Kidney (tissue), 22 donors: ENCODE measurements at places on chromosomes 5 and 9. TPM values are rescaled to one million over a fixed set of nuclear protein-coding genes. Genes with fewer than 3 reads are reported as not detected.

DNA sequence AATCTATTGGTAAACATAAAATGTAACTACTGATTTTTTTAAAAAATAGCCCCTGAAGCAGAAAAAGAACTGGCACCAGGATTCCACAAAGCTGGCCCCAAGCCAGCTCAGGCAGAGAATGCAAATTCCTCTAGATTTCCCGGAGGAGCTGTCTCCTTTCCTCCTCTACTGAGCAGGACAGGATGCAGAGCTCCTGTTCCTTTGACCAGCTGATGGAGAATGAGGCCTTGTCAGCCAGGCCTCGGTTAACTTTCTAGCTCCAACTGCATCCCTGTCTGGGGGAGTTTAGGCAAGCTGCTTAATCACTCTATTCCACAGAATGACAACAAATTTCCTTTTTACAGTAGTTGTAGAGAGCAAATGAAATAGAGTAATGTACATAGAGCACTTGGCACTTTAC lies 155.5 kb downstream of the GNAQ start:
- no peak overlapping the region for H3K4me3 ChIP-seq
- H3K36me3 ChIP-seq: no peaks in the 10 kb centered on the region
- no peak overlapping the region for H3K27ac ChIP-seq
- H3K4me1 ChIP-seq: peaks cover 4% of the 10 kb centered on the region
- DNase-seq: peak; percentile 68

DNA sequence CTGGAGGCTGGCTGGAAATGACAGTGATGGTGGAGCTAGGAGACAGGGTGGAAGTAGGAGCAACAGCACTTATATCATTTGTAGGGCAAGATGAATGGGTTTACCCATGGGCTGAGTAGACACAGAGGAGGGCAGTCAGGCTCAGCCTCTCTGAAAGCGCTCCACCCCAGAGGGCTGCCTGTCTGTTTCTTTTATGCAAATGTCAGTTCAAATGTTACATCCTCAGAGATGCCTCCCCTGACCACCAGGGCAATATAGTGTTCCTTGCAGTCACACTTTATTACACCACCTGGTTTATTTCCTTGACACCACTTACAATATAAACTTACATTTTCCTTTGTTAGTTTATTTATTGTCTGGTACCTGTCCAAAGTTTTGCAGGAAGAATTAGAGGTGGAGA lies 159.5 kb upstream of the IL12B start:
- H3K27me3 ChIP-seq: no peaks in the 10 kb centered on the region
- H3K4me1 ChIP-seq: no peaks in the 10 kb centered on the region
- H3K27ac ChIP-seq: no peak overlapping the region
- no peak for DNase-seq
- no peak overlapping the region for H3K4me3 ChIP-seq

GRCh38 chr5:149725296-149725695 lies 4.8 kb upstream of the PPARGC1B start:
- DNase-seq: no peak
- H3K4me3 ChIP-seq: no peak overlapping the region
- H3K36me3 ChIP-seq: no peaks in the 10 kb centered on the region
- H3K27me3 ChIP-seq: no peaks in the 10 kb centered on the region

DNA sequence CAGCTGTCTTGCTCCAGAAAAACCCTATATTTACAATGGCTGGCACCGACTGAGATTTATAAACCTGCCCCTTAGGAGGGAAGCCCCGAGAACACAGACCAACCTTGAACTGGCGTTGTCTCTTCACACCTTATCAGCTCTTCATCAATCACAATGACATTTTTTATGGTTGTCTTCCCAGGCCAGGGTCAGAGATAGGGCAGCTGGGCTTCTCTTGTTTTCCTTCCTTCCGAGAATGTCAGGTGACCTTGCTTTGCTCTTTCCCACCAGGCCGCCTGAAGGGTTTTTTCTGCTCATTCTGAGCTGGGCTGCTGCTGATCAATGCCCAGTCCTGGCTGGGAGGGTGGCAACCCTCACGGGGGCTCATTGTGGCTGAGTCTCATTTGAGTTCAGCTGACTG lies 619.1 kb downstream of the CCDC171 start:
- no peaks in the 10 kb centered on the region for H3K36me3 ChIP-seq
- H3K27ac ChIP-seq: no peak overlapping the region
- H3K4me1 ChIP-seq: peaks cover 2% of the 10 kb centered on the region
- H3K27me3 ChIP-seq: no peaks in the 10 kb centered on the region
- DNase-seq: peak; percentile 63
- H3K4me3 ChIP-seq: no peak overlapping the region

DNA sequence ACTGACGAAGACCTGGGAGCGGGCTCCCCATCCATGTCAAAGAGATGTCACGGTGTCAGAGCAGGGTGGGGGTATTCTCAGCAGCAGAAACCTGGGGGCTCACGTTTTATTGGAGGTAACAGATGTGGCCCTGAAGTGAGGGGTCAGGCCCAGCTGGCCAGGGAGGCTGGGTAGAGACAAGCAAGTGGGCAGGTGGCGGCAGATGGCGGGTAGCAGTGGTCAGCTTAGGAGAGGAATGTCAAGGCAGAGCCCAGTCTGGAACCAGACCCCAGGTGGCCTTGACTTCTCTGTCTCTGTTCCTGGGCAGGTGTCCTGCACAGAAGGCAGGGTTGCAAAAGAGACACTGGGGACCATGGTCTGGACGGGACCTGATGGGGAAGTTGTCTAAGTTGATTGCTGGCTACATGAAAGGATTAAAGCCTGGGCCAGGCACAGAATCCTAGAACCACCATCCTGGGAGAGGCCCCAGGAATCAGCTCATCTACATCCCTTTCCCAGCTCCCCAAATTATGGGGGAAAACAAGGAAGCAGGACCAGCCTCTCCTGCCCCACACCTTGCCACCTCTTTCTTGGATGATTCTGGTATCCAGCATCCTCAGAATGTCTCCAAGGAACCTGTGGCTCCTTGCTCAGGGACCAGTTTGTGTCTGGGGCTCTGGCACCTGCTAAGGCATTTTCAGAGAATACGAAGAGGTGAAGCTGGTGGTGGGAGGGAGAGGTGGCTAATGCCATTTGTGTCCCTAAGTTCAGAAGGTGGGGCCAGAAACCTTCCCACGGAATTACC lies 72.5 kb downstream of the AMBP start:
- H3K4me1 ChIP-seq: no peaks in the 10 kb centered on the region
- H3K27ac ChIP-seq: no peak overlapping the region
- no peaks in the 10 kb centered on the region for H3K27me3 ChIP-seq
- H3K36me3 ChIP-seq: peaks cover 22% of the 10 kb centered on the region
- no peak overlapping the region for H3K4me3 ChIP-seq

GRCh38 chr5:142842994-142843905 lies 73.1 kb downstream of the ARHGAP26 start:
- no peaks in the 10 kb centered on the region for H3K36me3 ChIP-seq
- no peaks in the 10 kb centered on the region for H3K27me3 ChIP-seq
- DNase-seq: no peak
- no peak overlapping the region for H3K4me3 ChIP-seq

- peaks cover 73% of the 10 kb centered on the region for H3K27me3 ChIP-seq
- no peak within 1 kb of the TSS for H3K4me3 ChIP-seq
- DNase-seq: no peak
- H3K36me3 ChIP-seq: no peaks in the 10 kb centered on the region
- H3K4me1 ChIP-seq: no peaks in the 10 kb centered on the region
Measured at GRCh38 chr9:97853056-97853843, at the start of gene FOXE1. Gene FOXE1 (plus strand): TSS chr9:97853226. CDS start chr9:97853915, 689 bp downstream.

GRCh38 chr9:68489646-68490045 lies 51.0 kb downstream of the TMEM252 start:
- no peaks in the 10 kb centered on the region for H3K27me3 ChIP-seq
- no peaks in the 10 kb centered on the region for H3K36me3 ChIP-seq
- DNase-seq: peak; percentile 49
- H3K27ac ChIP-seq: no peak overlapping the region

GRCh38 chr5:126777257-126777974 lies 480 bp downstream of the LMNB1 start:
- peak overlapping the region; percentile 83 for H3K27ac ChIP-seq
- H3K27me3 ChIP-seq: no peaks in the 10 kb centered on the region
- H3K4me3 ChIP-seq: peak overlapping the region; percentile 84

- H3K4me1 ChIP-seq: no peaks in the 10 kb centered on the region
- no peak overlapping the region for H3K4me3 ChIP-seq
- DNase-seq: no peak
- H3K27me3 ChIP-seq: no peaks in the 10 kb centered on the region
Measured at GRCh38 chr9:100534401-100534800, 43.5 kb upstream of the CAVIN4 start.

- H3K36me3 ChIP-seq: no peaks in the 10 kb centered on the region
- H3K4me3 ChIP-seq: no peak overlapping the region
- DNase-seq: no peak
- H3K4me1 ChIP-seq: peaks cover 3% of the 10 kb centered on the region
- H3K27ac ChIP-seq: no peak overlapping the region
- no peaks in the 10 kb centered on the region for H3K27me3 ChIP-seq
Measured at GRCh38 chr9:2420543-2420942, 201.0 kb upstream of the VLDLR start.

- peak overlapping the region; percentile 9 for H3K27ac ChIP-seq
- H3K4me3 ChIP-seq: no peak overlapping the region
- peak; percentile 74 for DNase-seq
- H3K4me1 ChIP-seq: peaks cover 2% of the 10 kb centered on the region
Measured at GRCh38 chr5:158995694-158996173, 104.0 kb downstream of the EBF1 start.

DNA sequence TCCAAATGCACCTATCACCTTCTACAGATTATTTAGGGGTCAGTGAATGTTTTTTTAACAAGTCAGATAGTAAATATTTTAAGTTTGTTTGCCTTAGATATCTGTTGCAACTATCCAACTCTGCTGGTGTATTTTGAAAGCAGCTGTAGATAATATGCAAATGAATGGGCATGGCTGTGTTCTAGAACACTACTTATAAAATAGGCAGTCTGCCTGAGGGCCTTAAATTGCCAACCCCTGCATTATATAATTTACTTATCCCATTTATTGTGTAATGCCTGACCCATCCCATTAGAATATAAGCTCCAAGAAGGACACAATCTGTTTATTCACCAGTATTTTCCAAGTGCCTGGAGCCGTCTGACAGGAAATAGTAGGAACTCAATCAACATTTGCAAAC lies 149.0 kb downstream of the TTC39B start:
- no peaks in the 10 kb centered on the region for H3K36me3 ChIP-seq
- no peak overlapping the region for H3K27ac ChIP-seq
- no peaks in the 10 kb centered on the region for H3K27me3 ChIP-seq
- H3K4me3 ChIP-seq: no peak overlapping the region

DNA sequence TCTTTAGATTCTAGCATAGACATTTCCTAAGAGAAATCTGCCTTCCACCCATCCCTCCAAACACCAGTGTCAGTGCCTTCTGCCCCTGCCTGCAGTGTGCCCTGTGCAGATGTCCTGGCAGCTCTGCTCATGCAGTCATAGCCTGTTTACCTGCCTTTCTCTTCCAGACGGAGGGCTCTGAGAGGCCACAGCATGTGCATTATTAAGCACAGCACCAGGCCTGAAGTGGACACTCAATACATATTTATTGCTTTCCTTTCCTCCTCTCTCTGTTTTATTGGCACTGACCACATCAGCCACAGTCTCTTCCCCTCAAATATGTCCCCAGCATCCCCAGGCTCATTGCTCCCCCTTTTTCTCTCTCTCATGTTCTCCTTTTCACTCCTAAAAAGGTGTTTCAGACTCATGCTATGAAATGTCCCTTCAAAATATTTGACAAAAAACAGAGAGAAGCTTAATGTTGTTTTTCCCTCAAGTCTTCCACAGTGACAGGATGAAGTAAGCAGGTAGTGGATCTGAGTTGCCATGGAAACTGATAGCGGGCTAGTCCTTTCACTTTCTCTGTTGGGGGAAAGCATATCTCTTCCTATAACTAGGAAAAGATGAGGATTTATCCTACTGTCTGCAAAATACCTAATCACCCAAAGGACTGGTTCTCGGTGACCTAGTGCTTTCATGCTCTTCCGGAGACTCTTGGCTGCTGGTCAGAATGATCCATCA lies 100.9 kb downstream of the ATP10B start:
- no peak for DNase-seq
- no peak overlapping the region for H3K27ac ChIP-seq
- H3K4me3 ChIP-seq: no peak overlapping the region
- H3K27me3 ChIP-seq: no peaks in the 10 kb centered on the region

DNA sequence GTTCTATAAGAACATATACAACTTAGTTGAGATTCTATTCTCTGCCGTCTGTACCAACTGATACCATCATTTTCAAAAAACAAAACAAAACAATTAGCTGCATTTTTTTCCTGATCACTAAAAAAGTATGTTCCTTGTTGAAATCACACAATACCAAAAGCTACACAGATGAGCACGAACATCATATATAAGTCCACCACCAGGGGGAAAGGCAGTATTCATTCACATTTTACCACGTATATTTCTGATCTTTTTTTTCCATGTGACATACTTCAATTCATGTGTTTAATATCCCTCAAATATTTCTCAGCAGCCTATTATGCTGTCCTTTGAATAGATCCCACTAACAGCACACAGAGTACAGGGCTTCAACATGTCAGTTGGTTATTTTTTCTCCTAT lies 40.6 kb downstream of the IRX2 start:
- H3K27ac ChIP-seq: no peak overlapping the region
- H3K4me3 ChIP-seq: no peak overlapping the region
- no peak for DNase-seq
- no peaks in the 10 kb centered on the region for H3K36me3 ChIP-seq

GRCh38 chr5:72459089-72459661 lies 48.0 kb downstream of the ZNF366 start:
- H3K4me3 ChIP-seq: no peak overlapping the region
- no peaks in the 10 kb centered on the region for H3K27me3 ChIP-seq
- peak; percentile 72 for DNase-seq
- H3K4me1 ChIP-seq: peaks cover 12% of the 10 kb centered on the region

GRCh38 chr5:21058289-21058688 lies 1070.3 kb upstream of the CDH18 start:
- DNase-seq: no peak
- no peaks in the 10 kb centered on the region for H3K27me3 ChIP-seq
- no peak overlapping the region for H3K27ac ChIP-seq
- H3K4me3 ChIP-seq: no peak overlapping the region

- no peak overlapping the region for H3K27ac ChIP-seq
- no peaks in the 10 kb centered on the region for H3K27me3 ChIP-seq
- no peaks in the 10 kb centered on the region for H3K4me1 ChIP-seq
- no peaks in the 10 kb centered on the region for H3K36me3 ChIP-seq
- DNase-seq: no peak
Measured at GRCh38 chr5:6902597-6902996, 189.4 kb downstream of the TENT4A start.

Gene ARL14EPL
- polyA plus RNA-seq: not detected

Gene LHFPL2
- 1.8 TPM for polyA plus RNA-seq

Gene OR1Q1
- polyA plus RNA-seq: not detected

Gene POU5F2
- not detected for polyA plus RNA-seq

Gene SLC1A3
- 1.1 TPM for polyA plus RNA-seq

Gene PDE6A
- not detected for polyA plus RNA-seq

Gene FOXD4L5
- polyA plus RNA-seq: not detected

Gene FAM53C
- polyA plus RNA-seq: 8.1 TPM

Gene CRHBP
- polyA plus RNA-seq: 67.7 TPM

Gene SCGB3A2
- not detected for polyA plus RNA-seq
